ENCODE measurements at places on chromosomes 5 and 9. TPM values are rescaled to one million over a fixed set of nuclear protein-coding genes. Genes with fewer than 3 reads are reported as not detected.

Gene CFAP157
- total RNA-seq, result not detected

Gene SARDH
- 8.0 TPM for total RNA-seq

Gene SLC46A2
- total RNA-seq, result not detected

Gene LRRC70
- 10.4 TPM for total RNA-seq

Gene FAM221B
- not detected for total RNA-seq

Gene PLPP7
- total RNA-seq, result 81.3 TPM

Gene FAM78A
- total RNA-seq, result 16.7 TPM

Gene PCDHGA7
- 6.3 TPM for total RNA-seq

Gene OLFML2A
- total RNA-seq, result 188 TPM

Gene FBP2
- total RNA-seq, result 83.0 TPM

Gene ENTPD8
- 0.31 TPM for total RNA-seq

Gene CARD9
- 4.3 TPM for total RNA-seq

Gene GCNT1
- 7.0 TPM for total RNA-seq

Gene NUTM2G
- total RNA-seq, result not detected

Gene PCDHB9
- 1.7 TPM for total RNA-seq

Gene SPATA31D4
- total RNA-seq, result not detected

Gene RETREG1
- 160 TPM for total RNA-seq

Gene GABBR2
- total RNA-seq, result 0.41 TPM

Gene PRDM9
- not detected for total RNA-seq

Gene CAMK2A
- 42.6 TPM for total RNA-seq

Gene STK10
- total RNA-seq, result 14.9 TPM

Gene SET
- total RNA-seq, result 307 TPM

Gene PCDHGB6
- total RNA-seq, result 9.3 TPM

Gene SPOCK1
- 12.3 TPM for total RNA-seq

Gene MAMDC4
- total RNA-seq, result 3.8 TPM

Gene PCDHA1
- total RNA-seq, result not detected

Gene CACNA1B
- total RNA-seq, result 0.41 TPM

Gene FLT4
- total RNA-seq, result 21.8 TPM

Gene GPRIN1
- 0.72 TPM for total RNA-seq

Gene DENND4C
- total RNA-seq, result 107 TPM

Gene F2RL2
- 9.8 TPM for total RNA-seq

Gene FCN1
- 9.3 TPM for total RNA-seq

Gene POC5
- total RNA-seq, result 10.7 TPM

Gene FOCAD
- total RNA-seq, result 69.5 TPM

Gene ZFR
- total RNA-seq, result 93.9 TPM

Gene NSUN2
- total RNA-seq, result 43.8 TPM

Gene LHX6
- 5.4 TPM for total RNA-seq

Gene PITX1
- 93.7 TPM for total RNA-seq

Gene LYSMD3
- total RNA-seq, result 27.1 TPM

Gene PAIP2
- total RNA-seq, result 117 TPM

Gene SNCB
- total RNA-seq, result not detected

Gene CDH10
- 2.5 TPM for total RNA-seq

Gene SLC6A7
- total RNA-seq, result not detected

Gene MPDZ
- total RNA-seq, result 86.0 TPM
